Stimulated activated CD8-positive, alpha-beta memory T cell treated with anti-CD3 and anti-CD28 coated beads, Interleukin-15, amount 100 ng/mL, for 4 hours (primary cell): ENCODE measurements at places on chromosomes 16 and 17.
A peak's percentile ranks its signal among the peaks of the same experiment; 100 is the strongest.

DNA sequence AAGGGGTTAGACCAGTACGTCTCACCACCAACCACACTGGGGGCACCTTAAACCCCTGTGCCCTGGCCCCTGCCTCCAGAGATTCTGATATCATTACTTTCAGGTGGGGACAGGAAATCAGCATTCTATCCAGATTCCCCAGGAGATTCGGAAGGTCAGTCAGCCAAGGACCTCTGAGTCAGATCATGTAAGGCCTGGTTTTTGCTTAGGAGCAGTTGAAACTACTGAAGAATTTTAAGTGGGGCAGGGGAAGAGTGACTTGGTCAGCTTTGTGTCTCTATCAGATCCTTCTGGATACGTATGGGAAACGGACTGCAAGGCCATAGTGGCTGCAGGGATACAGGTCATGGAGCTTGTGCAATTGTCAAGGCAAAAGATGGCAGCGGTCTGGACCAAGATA lies 9.0 kb downstream of the EMP2 start:
- no peak for DNase-seq

GRCh38 chr17:50908860-50909764 lies 43.0 kb upstream of the TOB1 start:
- DNase-seq, result no peak

DNA sequence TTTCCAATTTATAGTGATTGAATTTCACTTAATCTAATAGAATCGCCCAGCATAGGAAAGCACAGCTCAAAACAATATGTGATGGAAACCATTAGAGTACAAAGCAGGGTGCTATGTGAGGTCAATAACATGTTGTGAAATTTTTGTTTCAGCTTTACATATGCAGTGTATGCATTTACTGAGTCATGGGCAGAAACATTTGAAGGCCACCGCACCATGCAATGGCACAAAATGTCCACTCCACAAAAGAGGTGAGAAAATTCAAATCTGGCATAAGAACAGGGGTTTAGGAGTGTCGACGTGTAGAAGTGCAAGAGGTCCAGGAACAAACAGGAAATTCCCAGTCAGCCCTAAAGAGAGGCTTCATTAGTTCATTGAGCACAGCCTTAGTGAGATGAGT lies 131.2 kb downstream of the ANKFN1 start:
- DNase-seq, result no peak

- DNase-seq, result peak; percentile 61
These were observed 27.6 kb downstream of the STAT5B start for GRCh38 chr17:42248351-42249179.

- DNase-seq, result no peak
These were observed 304.7 kb downstream of the CA10 start for GRCh38 chr17:51853857-51854256.

GRCh38 chr16:9964426-9964825 lies 217.8 kb downstream of the GRIN2A start:
- no peak for DNase-seq

- no peak for DNase-seq
These were observed 15.3 kb upstream of the HEXD start for GRCh38 chr17:82402865-82403264.
